Mucosa of descending colon (tissue), 3 donors: ENCODE measurements at places on chromosomes 5 and 9. TPM values are rescaled to one million over a fixed set of nuclear protein-coding genes. Genes with fewer than 3 reads are reported as not detected.

The GPR150 gene
- total RNA-seq: 0.41 TPM

The VCAN gene
- 20.5 TPM for total RNA-seq

The MYORG gene
- 63.4 TPM for total RNA-seq

The SNCB gene
- total RNA-seq: 0.89 TPM

The SH3PXD2B gene
- total RNA-seq: 28.7 TPM

The SV2C gene
- total RNA-seq: 1.2 TPM

The PSAT1 gene
- total RNA-seq: 3.4 TPM

The INSL4 gene
- not detected for total RNA-seq

The SOX30 gene
- 0.29 TPM for total RNA-seq

The GRM6 gene
- not detected for total RNA-seq

The SPATA31E1 gene
- not detected for total RNA-seq

The HTR4 gene
- total RNA-seq: 18.8 TPM

The ENHO gene
- total RNA-seq: 1.4 TPM

The WDR38 gene
- total RNA-seq: not detected

The MLANA gene
- not detected for total RNA-seq

The C5orf34 gene
- 1.3 TPM for total RNA-seq

The PHYHD1 gene
- total RNA-seq: 2.2 TPM

The LPCAT1 gene
- 6.7 TPM for total RNA-seq

The MYMK gene
- not detected for total RNA-seq

The FOXD4L3 gene
- total RNA-seq: not detected

The TAF9 gene
- 36.8 TPM for total RNA-seq

The TERT gene
- 5.0 TPM for total RNA-seq

The CBY3 gene
- total RNA-seq: not detected

The EQTN gene
- total RNA-seq: 0.53 TPM

The HAPLN1 gene
- total RNA-seq: 9.6 TPM

The IFNE gene
- not detected for total RNA-seq

The PCDHGA4 gene
- 4.6 TPM for total RNA-seq

The FCHO2 gene
- total RNA-seq: 49.5 TPM

The FOXD1 gene
- not detected for total RNA-seq

The WNK2 gene
- 276 TPM for total RNA-seq

The RNF208 gene
- 7.1 TPM for total RNA-seq

The PCDHA1 gene
- 0.32 TPM for total RNA-seq

The SPATA31D4 gene
- not detected for total RNA-seq

The IFNA14 gene
- total RNA-seq: not detected
